ENCODE measurements at places on chromosomes 7 and 10.
A peak's percentile ranks its signal among the peaks of the same experiment; 100 is the strongest.

DNA sequence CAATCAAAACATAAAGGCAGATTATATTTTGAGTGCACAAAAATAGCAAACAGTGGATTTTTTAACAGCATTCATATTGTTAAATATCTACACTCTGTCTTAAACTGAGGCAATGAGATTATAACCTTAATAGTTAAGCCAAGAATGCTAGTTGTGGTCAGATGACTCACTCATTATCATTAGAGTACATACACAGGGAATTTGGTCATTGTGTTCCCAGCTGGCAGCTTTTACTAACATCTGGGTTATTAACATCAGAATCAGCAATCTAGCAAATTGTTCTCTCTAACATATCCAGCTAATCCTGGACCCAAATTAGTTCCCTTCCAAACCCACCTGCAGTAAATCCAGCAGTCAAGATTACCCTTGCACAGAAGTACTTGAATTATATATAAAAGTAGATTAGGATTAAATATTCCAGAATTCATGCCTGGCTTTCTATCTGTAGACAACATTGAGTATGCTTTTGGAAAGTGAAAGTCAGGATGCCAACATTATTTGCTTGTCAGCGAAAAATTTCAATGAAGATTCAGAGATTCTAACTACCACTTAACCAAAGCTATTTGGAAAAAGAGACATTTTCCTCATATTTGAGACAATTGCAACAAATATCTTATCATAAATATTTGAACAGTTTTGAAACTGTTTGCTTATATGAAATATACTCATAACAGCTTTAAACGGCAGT is 1035.6 kb upstream of the PHF14 start:
- DNase-seq: no peak

DNA sequence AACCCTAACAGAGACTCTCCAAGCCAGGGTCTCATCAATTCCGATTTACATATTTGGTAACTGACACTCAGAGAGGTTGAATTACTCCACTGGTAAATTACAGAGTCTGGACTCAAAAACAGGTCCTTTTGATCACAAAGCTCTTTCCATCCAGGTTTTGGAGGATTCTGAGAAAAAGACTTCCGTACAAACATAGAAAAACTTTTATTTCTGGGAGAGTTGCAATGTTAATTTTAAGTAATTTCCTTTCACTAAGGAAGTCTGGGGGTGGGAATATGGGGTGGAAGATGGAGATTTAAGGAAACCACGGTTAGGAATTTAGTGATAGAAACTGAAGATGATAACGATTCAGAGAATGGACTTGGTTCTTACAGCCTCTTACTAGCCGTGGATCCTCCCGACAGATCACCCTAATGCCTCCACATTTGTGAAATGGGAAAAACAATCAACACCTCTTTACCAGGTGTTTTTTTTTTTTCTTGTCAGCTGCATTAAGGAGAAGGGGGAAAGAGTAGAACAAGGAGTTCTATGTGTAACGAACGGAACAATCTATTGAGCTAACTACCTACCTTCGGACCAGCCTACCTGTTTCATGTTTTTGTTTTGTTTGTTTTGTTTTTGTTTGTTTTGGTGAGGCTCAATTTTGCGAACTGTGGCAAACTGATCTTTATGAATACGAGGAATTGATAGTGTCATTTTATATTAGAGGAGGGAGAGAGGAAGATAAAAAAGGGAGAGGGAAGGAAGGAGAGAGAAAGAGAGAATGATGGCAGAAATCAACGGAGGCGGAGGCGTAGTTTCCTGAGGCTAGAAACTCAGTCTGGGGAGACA is 1.7 kb upstream of the RBM20 start:
- no peak for DNase-seq

- no peak for DNase-seq
Observed at GRCh38 chr7:82674268-82674667, 230.7 kb upstream of the CACNA2D1 start.

GRCh38 chr10:1412531-1413189 is 324.7 kb downstream of the ADARB2 start:
- DNase-seq: peak; percentile 32

- DNase-seq: no peak
Observed at GRCh38 chr7:94183289-94183749, 179.2 kb upstream of the BET1 start.

DNA sequence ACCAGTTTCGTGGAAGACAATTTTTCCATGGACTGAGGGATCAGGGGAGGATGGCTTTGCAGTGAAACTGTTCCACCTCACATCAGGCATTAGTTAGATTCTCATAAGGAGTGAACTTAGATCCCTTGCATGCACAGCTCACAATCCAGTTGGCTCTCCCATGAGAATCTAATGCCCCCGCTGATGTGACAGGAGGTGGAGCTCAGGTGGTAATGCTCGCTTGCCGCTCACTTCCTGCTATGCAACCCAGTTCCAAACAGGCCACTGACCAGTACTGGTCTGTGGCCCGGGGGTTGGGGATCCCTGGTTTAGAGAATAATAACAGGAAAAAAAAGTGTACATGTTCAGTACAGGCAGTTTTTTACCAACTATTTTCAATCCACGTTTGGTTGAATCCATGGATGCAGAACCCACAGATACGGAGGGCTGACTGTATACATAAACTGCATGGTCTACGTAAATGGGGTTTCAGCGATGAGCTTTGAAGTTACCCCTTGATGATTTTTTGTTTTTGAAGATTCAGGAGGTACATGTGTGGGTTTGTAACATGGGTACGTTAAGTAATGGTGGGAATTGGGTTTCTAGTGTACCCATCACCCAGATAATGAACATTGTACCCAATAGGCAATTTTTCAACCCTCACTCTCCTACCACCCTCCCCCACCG is 24.5 kb downstream of the OGDH start:
- no peak for DNase-seq

GRCh38 chr7:102464577-102465280 is at the start of the genes ALKBH4 and LRWD1:
TSS of gene ALKBH4 (minus strand) at chr7:102464863. CDS start at chr7:102464836, 27 bp downstream.
TSS of gene LRWD1 (plus strand) at chr7:102464984. CDS start at chr7:102465081, 97 bp downstream.
- DNase-seq: peak; percentile 98

DNA sequence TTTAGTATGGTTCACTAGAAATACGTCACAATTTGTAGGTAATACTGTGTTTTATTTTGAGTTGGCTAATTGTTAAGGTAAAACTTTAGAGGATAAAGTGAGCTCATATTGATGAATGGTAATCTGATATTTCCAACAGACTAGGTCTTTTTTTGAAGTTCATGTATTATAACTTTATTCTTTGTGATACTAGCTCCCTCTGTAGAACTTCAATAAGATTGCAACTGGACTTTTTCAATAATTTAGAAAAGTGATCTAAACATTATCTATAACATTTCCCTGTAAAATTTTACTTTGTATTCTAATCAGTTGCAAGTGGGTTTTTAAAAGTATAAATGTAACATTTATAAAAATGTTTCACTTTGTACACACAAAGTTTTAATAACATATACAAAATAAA is 83.5 kb downstream of the ADK start:
- DNase-seq: no peak

DNA sequence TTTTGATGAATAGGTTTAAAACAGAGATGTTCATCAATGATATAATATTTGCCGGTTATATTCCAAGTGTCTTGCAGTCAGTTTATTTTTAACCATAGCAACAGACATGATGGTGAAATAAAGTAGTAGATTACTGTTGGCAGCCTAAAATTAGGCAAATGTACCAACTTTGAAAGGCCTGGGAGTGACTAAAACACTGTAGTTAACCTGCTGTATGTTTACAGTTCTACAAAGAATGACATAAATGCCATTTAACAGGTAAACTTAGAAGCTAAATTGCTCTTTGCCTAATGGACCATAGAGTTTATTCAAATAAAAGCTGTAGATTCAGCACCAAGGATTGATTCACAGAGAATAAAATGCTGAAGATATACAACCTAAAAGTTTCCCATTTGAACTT is 64.1 kb downstream of the PHTF2 start:
- DNase-seq: no peak

DNA sequence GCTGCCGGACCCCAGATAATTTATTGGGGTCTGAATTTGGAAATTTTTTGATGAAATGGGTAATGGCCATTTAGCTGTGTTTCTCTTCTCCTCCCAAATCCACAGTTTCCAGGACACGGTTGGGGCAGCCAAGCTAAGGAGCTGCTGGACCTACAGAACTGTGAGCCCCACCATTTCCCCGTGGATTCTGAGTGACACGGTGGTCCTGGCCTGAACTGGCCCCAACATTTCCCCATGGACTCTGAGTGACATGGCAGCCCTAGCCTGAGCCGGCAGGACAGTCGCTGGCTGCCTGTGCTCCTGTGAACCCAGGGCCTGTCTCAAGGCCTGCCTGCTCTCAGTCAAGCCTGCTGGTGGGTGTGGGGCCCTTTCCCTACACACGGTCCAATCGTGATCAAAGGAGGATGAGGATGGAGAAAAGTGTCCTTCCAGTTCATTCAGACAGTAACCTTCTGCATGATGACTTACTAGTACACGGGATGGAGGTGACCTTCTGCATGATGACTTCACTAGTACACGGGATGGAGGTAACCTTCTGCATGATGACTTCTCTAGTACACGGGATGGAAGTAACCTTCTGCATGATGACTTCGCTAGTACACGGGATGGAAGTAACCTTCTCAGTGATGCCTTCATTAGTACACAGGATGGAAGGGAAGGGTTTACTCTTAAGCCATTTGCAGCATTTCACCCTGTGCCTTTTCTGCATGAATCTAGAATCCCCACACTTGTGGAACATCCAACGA is 359.9 kb downstream of the GLRX3 start:
- no peak for DNase-seq

- DNase-seq: no peak
Observed at GRCh38 chr10:53256623-53257022, 484.0 kb upstream of the MBL2 start.

GRCh38 chr7:80493121-80493849 is 18.6 kb downstream of the GNAT3 start:
- no peak for DNase-seq

- DNase-seq: peak; percentile 16
Observed at GRCh38 chr7:66583490-66584110, 45.1 kb upstream of the KCTD7 start.

DNA sequence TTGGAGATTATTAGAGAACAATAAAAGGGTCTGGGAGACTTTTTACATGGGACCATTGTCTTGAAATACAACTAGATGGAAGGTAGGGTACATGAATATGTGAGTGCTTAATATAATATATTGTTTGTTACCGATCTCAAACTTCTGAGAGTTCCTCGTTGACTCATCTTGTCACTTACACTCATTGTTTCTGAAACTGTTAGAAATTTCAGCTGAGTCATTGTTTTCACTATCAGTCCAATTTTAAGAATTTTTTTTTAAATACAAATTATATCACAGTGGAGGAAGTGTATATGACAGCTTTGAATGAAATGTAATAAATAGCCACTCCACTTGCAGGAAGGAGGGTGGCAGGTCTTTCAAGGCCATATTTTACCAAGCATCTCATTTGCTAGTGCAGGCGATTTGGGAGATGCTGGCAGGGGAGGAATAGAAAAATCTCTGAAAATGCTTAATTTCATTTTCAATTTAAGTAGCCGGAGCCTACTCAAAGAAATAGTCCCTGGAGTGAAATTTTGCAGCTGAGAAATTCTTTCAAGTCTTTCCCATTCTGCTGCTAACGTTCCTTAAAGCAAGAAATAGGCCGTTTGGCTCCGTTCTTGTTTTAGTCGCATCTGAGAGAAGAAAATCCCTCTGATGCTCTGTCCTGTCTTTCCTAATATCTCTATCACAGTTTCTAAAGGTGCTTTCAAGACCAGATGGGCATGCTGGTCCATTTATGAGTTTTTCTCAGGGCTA is 1404.2 kb upstream of the CELF2 start:
- no peak for DNase-seq

DNA sequence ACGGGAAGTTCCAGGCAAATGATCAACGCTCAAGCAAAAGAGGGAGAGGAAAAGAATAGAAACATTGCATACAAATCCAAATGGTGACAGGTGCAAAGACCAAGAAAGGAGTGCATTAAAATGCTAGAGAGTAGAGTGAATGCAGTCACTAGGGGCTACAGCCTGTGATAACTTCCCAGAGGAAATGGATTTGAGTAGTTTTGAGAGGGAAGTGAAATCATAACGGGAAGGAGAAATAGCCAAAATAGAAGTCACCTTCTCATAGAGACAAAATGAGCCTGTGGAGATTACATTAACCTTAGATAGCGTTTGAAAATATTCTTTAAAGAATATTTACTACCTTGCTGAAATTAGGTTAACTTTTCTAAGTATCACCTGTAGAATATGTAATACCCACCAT is 26.5 kb downstream of the NUP42 start:
- no peak for DNase-seq

- DNase-seq: no peak
Observed at GRCh38 chr7:88450874-88451273, 144.2 kb upstream of the STEAP4 start.

DNA sequence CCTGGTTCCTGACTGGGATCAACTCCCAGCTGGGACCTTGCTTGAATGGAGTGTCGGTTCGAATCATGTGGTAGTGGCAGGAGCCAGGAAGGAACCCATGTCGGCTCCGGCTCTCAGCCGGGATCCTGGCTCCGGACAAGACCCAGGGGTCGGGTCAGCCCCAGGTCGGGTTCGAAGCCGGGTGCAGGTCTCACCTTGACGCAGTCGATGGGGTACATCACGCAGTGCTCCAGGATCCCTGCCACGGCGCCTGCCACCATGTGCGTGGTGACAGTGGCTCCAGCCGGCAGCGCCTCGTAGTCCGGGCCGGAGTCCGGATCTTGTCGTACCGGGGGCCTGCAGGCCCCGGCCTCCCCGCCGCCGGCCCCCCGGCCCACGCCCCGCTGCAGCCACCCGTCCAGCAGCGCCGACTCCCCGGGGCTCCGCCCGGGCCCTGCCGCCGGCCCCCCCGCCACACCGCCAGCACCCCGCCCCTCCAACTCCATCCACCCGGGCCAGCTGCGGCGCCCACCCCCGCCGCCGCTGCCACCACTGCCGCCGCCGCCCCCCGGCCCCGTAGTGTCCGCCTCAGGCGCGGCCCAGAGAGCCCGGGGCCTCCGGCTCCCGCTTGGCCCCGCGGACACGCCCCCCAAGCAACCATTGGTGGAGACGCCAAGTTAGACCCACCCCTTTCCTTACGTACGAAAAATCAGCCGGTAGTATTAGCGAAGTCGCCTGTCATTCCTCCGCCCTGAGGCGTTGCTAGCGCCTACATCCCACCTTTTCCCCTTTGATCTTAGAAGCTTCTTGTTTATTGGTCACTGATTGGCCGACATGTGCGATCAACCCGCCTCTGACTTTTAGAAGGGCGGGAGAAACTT is at the start of gene SLC25A28:
SLC25A28 (minus strand) TSS at position 589 of the 860 bp plus-strand sequence; CDS start at position 485, 104 bp downstream.
- peak; percentile 97 for DNase-seq

DNA sequence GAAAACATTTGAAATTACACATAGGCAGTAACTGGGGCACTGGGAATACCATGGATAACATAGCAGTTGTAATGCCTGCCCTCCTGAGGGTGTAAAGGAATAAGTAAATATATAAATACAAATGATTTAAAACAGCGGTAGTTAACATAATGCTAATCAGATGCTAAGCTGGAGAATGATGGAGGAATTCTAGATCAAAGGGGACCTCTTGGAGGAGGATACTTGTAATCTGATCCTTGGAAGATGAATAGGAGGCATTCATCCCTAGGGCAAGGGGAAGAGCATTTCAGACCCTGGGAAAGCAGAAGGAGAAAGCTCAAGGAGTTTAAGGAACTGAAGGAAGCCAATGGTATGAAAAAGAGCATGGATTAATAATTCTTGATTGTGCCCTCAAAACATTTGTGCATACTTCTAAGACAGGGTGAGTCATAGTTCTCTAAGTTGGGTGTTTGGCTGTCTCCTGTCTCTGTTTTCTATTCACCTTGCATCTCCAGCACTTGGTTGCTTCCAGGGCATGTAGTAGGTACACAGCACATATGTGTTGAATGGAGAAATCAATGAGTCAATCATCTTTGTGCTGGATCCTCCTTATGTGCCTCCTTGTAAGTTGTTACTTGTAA is 54.8 kb upstream of the PLPP4 start:
- DNase-seq: no peak

GRCh38 chr7:54969208-54969967 is 49.4 kb upstream of the EGFR start:
- no peak for DNase-seq
